ENCODE measurements at places on chromosomes 2 and 18.

DNA sequence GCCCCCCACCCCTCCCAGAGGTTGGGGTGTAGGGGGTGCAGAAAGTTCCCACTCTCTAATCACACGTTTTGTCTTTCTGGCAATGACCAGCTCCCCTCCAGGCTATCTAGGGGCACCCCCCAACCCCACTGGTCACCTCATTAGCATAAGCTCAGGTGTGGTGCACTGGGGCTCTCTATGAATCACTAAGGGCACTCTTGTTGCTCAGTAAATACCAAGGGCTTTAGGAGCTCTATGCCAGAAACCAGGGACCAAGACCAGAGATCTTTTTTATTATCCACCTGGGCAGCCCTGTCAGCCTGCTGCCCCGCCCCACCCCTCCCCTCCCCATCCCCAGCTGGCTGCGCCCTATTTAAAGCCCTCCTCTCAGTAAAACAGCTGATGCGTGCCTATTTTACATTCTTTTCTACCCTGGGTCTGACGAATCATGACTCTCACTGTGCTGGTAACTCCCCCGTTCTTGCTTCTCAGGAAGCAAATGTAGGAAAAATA is 24.3 kb downstream of the NCK2 start:
- no peak for DNase-seq

GRCh38 chr2:147482111-147482895 is 362.5 kb upstream of the ACVR2A start:
- DNase-seq, result no peak

DNA sequence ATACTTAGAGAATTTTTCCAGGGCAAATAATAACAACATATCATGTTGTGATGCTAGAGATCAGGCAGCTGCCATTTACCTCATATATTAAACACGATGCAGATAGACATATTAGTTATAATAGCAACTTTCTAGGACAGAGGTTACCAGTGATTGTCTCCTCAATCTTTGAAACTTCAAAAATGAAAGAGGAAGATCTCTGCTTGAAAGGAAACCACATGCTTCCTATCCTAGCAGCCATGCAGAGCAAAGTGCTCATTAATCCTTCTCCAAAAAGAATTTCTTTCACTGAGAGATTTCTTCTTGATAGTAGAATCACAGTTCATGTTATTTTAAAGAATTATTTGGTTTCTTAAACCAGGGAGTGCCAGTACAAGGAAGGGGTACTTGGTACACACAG is 317.2 kb downstream of the CPS1 start:
- DNase-seq, result no peak

- no peak for DNase-seq
These were observed 61.8 kb upstream of the TXNDC2 start for GRCh38 chr18:9823805-9824473.

DNA sequence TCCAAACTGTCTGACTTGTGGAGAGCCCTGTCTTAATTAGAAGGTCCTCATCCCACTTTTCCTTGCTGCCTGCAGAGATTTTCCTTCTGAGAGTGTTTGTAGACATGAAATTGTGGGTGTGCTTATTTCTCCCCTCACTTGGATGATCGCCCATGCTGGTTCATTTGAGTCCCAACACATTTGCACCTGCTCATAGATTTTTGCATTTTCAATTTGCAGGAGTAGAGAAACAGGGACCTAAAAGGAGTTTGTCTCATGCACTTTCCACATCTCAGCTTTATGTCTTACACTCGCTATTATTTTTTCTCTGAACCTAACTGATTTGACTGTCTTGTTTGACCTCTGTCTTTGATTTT is 33.2 kb upstream of the FHL2 start:
- DNase-seq, result peak; percentile 23

- no peak for DNase-seq
These were observed 303.9 kb downstream of the ZEB2 start for GRCh38 chr2:144215701-144216675.

DNA sequence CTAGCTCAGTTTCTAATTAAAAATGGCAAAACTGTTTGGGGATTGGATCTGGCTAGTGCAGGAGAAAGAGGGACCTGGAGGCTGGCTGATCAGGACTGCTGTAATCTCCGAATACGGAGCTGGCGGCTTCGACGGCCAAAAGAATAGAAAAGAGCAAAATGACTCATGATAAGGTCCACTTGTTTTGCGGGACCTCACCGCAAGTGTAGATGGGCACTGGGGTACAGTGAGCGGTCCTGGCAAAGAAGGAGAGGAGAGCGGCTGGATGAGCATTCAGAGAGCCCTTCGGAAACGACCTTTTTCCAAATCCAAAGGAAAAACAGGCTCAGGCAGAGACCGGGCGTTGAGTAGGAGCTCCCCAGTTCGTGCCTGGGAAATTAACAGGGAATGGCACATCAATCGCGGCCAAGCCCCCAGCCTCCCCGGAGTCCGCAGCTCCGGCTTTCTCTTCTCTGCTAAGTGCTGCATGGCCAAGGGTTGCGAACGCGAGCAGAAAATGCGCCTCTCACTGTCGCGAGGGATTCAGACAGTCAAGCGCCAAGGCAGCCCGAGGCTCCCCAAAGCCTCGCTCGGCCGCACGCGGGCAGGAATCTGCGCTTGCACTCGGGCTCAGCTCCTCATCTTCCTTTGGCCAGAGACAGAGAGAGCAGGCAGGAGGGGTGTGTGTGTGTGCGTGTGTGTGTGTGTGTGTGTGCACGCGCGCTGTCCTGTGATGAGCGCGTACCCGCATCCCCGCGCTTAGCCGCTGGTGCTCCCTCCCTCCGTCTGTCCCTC is 1.8 kb downstream of the DCC start:
- peak; percentile 38 for DNase-seq

DNA sequence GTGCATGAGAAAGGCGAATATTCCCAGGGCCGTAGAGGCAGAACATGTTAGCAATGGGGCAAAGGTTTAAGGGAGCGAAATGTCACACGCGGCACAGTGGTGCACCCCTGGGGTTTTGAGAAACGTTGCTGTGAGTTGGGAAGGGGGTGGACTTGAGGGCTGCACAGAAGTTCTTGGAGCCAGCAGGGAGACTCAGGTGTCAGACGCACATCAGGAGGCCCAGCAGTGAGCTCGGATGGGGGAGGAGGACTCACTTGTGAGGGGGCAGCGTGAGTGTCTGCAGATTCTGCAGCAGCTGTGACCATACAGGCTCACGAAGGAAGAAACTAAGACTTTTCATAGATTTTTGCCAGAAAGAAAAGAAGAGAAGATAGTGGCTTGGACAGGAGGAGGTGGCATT is 218.2 kb downstream of the SNTG2 start:
- no peak for DNase-seq

DNA sequence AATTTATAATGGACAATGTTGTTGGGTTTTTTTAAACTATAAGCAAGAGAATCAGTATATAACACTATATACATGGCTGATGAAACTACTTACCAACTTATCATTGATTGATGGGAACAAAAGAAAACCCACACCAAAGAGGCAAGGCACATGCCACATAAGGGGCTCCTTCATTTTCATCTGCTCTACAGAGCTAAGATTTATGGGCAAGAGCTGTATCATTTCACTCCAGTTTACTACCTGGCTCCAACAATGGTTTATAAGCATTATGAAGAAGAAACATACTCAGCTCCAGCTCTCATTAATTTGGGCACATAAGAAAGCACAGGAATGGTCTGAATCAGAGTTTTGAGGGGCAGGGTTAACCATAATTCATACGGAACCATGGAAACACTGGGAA is 283.3 kb downstream of the AGPS start:
- no peak for DNase-seq

Data from NCI-H1105 (cell line).